ENCODE measurements at places on chromosomes 2 and 18.

DNA sequence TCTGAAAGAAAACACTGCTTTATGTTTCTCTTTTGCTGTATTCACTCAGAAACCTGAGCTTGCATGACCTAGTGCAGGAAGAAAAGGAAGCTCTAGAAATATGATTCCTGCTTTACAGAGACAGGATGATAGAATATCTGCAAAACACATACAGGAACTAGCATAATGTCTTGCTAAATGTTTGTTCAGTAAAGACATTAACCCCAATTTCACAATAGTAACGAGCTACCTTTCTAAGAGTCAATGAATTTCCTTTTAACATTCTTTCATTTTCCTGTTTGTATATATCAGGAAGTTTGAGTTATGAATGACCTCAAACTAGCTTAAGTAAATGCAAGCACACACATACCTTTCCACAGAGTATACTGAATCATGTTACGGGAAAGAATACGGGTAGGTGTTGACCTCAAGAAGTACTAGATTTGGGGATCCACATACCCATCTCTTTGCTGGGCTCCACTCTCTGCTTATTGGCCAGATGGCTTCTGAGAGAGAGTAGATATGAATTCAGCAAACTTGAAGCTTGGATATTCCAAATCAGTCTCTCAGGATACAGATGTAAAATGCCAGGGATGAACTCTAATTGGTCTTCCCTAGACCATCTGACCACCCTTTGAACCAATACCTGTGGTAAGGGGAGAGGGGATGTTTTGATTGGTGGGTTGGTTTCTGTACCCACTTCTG lies 18.2 kb upstream of the ACSL3 start:
- DNase-seq, result no peak

DNA sequence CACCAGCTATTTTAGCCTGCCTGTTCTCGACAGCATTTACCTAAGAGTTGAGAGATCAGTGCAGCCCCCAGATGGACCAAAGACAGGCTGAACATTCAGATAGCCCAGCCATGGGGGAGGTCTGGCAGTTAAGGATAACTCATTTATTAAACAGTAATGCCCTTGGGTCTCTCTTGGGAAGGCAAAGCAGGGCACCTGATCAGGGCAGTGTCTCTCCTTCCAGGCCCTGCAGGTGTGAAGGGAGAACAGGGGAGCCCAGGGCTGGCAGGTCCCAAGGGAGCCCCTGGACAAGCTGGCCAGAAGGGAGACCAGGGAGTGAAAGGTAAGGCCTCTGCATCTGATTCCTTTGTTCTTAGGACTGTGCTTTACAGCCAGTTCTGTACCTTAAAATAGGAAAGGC lies 49.6 kb downstream of the MARCO start:
- no peak for DNase-seq

DNA sequence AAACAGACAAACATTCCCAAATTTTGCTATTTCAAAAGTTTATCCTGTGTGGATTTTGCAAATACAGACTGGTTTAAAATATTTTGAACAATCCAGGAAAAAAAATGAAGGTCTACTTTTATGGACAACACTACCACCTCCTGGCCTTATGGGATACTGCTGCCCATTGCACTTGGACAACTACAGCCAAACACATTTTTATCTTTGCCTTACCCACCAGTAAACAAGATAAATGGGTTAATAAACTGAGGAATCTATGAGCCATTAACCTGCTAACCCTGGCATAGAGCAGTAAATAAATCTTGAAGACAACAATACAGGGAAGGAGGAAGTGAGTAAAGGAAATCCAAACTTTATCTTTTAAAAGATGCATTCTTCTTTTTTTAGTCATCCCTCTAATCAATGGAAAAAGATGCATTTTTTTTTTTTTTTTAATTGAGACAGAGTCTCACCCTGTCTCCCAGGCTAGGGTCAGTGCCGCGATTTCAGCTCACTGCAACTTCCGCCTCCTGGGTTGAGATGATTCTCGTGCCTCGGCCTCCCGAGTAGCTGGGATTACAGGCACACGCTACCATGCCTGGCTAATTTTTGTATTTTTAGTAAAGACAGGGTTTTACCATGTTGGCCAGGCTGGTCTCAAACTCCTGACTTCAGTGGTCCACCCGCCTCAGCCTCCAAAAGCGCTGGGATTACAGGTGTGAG lies 2.1 kb upstream of the SPIRE1 start:
- DNase-seq, result no peak

DNA sequence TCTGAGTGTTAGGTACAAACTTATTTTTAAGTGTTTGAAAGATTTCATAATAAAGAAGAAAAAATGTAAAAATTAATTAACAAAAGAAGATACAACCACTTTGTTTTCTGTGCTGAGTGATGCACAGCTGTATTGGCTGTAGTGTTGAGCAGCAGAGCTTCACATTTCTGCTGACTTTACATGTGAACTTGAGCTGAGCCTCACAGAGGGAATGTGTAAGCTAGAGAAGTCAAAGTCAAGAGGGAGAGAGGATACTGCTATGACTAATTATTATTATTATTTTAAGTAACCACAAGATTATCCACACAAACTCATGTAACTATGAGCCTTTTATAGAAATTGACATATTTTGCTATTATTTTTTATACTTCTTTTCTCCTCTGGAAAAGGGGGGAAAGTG lies 159.1 kb upstream of the ZSWIM2 start:
- no peak for DNase-seq

GRCh38 chr2:62054029-62054791 lies 141.7 kb upstream of the B3GNT2 start:
- DNase-seq, result no peak

DNA sequence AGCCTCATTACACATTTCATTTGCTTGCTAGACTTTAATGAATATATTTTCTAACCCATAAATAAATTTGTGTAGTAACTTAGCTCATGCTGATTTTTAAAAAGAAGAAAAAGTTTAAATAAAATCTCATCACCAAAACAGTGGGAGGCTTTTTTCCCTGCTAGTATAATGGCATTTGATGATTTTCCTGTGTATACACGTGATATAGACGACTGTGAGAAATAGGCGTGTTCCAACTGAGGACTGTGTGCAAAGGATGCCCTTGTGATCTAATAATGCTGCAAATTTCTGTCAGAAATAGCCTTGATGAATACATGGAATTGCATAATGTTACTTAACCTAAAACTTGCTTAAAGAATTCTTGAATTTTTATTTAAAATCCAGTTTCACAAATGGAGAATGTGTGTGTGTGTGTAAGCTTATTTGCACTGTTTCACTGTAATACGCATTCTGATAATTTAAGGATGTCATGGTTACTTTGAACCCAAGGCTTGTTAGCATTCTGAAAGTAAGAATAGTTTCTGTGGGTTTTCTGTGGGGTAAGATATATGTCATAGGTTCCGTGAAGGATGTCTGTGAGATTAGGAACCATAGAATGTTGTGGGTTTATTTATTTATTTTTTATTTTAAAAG lies 178.0 kb downstream of the DLGAP1 start:
- DNase-seq, result no peak

DNA sequence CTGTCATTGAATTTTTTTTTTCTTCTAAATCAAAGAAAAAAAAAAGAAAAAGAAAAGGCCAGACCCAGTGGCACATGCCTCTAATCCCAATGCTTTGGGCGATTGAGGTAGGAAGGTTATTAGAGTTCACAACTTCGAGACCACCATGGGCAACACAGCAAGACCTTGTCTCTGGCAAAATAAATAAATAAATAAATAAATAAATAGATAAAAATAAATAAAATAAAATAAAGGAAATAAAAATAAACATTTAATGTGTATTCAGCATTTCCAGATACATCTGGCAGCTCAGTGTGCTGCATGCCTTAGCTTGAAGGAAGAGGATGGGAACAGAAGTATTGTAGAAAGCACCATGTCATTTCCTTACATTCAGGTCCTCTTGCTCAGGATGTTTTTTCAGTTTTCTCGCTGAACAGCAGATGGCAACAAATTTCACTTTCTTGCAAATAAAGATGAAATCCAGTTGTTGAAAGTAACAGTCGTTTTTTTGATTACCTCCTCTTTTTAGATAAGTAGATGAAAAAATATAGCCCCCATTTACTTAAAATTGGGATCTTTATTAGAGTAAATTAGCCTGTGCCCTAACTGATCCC lies 25.7 kb upstream of the FAM178B start:
- DNase-seq, result no peak

Measured in activated CD8-positive, alpha-beta memory T cell treated with anti-CD3 and anti-CD28 coated beads for 1 hour (primary cell).